ENCODE measurements at places on chromosomes 16 and 17.

- DNase-seq = no peak
Observed at GRCh38 chr17:27354051-27354490, 60.2 kb downstream of the WSB1 start.

- DNase-seq = no peak
Observed at GRCh38 chr16:70706948-70707465, 21.2 kb upstream of the MTSS2 start.

DNA sequence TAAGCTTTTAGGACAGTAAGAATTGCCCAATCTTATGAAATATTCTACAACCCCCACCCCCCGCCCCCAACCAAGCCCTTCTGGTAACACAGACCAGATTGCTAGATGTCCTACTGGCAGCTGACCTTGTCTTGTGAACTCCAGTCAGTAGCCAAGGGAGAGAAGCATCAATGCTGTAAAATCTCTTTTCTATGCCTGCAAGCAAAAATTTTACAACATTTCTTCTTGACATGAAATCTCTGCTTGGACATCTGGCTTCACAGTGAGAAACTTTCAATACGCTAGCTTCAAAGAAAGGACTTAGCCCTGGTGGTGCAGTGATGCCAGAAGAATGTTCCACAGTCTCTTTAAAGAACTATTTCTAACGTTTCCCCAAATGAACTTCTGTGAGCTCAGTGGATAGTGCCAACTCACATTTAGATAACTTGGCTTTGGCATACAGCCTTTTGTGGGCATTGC, 169.3 kb upstream of the AXIN2 start:
- no peak for DNase-seq

DNA sequence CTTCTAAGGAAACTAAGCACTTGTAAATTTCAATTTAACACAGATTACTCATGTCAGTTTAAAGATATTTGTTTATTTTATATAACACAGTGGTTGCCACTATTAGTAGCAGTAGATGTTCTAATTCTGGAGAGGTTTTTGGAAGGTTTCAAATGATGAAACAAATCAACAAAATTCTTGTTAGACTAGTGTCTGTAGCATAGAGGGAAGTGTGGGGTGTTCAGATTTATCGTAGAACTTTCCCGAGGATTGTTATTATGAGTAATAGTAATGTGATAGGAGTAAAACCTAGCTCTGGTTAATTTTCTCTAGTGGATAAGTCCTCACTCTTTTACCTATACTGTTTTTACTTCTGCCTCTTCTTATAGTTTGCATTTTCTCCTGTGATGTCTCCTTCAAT, 6.3 kb downstream of the GAN start:
- no peak for DNase-seq

DNA sequence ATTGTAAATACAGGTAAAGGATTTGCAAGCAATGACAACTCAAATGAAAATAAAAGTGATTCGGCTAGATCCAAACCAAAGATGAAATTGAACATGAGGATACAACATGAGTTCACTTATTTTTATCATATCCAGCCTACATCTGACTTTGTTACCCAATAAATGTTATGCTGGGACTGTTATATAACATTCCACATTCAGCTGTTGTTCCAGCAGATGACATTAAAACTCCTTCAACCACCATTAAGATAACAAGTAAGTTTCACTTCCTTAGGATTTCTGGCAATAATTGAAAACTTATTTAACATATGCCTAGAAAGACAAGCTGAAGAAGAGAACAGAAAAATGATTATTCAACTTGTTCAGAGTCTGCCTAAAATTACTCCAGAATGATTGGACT, 729.4 kb downstream of the CDH11 start:
- DNase-seq = no peak

DNA sequence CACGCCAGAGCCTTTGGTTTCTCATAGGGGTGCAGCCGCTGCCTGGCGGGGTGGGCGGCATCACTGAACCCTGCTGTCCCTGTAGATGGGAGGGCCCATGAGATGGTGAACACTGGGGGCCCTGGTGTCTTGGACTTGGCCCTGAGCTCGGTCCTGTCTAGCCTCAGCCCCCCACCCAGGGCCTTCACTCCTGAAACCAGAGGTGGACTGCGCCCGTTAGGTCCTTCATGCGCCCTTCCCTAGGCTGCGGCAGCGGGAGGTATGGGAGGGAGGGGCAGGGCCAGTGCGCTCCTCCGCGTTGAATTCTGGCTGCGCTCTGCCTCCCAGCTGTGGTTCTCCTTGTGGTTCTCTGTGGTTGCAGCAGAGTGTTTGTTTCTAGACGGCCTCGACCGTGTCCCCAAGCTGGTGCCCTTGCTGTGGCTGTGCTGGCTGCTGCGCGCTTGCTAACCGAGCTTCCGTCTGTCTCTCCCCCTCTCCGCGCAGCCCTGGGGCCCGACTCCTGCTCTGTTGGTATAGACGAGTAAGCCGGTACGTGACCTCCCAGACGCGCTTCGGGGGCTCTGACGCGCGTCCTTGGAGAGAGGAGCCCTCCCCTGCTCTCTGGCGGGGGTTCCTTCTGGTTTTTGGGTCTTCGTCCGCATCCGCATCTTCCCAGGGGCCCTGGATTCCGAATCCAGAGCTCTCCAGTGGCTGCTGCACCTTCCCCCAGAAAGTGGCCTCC, 7.4 kb upstream of the NUDT16L1 start:
- no peak for DNase-seq

- no peak for DNase-seq
Observed at GRCh38 chr17:9285602-9286427, 264.5 kb downstream of the NTN1 start.
